Hematopoietic multipotent progenitor cell treated with erythropoietin and hydrocortisone succinate and interleukin-3 and kit ligand, for 15 days (in vitro differentiated cells): ENCODE measurements at places on chromosomes 7 and 10.

DNA sequence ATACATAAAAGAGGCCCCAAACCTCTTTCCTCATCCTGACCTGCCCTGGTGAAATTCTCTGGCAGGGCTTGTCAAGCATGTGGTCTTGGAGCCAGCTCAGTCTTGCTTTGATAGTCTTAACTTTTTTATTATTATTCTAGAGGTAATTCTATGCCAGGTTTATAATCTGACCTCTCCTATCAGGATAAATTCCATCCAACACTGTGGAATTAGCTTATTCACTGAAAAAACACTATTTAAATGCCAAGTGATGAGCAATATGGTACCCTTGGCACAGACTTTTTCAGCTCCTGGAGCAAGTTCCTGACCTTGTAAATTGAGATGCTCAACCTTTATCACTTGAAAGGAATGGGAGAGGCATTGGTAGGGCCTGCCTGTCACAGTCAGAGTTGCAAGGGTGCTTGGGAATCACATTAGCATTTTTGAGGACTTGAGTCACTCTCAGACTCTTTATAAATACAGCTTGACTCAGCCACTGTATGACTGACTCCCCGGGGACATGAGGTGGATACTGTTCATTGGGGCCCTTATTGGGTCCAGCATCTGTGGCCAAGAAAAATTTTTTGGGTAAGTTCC lies at the start of gene CPA4:
Gene CPA4 (plus strand): TSS at position 480 of the 576 bp plus-strand sequence. CDS start 20 bp downstream, at position 500.
- DNase-seq: no peak

DNA sequence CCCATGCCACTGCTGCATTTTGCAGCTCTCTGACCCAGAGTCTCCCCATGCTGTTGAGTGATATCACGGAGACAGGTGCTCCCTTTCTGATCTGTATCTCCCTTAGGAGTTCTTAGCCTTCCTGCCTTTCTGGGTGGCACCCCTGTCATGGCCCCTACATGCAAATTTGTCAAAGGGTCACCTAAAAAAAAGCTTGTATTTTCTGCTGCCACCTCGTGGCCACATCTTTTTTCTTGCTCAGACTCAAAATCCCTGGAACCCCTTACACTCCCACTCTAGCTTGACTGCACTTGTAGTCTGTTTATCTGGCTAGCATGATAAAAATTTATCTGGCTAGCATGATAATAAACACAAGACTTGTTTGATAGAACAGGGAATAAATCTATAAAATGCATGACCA lies 809.1 kb downstream of the SORCS1 start:
- DNase-seq: no peak

- no peak for DNase-seq
Observed at GRCh38 chr7:148265896-148266295, 324.7 kb upstream of the C7orf33 start.

DNA sequence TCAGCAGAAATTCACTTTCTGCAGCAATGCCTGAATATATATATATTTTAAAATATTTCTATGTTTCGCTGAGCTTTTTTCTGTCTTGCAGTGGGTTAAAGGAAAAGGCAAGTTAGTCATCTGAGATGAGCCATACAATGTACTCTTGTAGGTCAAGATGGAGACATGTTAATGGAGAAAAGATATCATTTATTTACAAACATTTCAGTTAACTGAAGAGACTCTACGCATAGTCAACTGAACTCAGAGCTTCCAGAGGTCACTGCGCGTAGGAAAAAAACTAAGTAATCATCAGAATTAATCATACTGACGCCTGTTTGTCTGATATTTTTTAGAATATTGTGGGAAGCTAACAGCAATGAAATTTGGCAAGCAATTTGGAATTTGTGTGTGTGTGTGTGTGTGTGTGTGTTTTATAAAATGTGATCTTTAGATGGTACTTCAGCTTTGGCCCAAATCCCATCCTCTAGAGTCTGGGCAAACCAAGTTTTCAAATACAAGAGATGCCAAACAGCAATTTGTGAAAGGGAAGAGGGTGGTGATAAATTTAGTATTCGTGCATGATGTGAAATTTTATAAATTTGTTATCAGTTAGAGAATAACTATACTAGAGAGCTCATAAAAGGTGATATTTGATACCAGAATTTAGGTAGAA lies 193.9 kb upstream of the AGR3 start:
- no peak for DNase-seq

DNA sequence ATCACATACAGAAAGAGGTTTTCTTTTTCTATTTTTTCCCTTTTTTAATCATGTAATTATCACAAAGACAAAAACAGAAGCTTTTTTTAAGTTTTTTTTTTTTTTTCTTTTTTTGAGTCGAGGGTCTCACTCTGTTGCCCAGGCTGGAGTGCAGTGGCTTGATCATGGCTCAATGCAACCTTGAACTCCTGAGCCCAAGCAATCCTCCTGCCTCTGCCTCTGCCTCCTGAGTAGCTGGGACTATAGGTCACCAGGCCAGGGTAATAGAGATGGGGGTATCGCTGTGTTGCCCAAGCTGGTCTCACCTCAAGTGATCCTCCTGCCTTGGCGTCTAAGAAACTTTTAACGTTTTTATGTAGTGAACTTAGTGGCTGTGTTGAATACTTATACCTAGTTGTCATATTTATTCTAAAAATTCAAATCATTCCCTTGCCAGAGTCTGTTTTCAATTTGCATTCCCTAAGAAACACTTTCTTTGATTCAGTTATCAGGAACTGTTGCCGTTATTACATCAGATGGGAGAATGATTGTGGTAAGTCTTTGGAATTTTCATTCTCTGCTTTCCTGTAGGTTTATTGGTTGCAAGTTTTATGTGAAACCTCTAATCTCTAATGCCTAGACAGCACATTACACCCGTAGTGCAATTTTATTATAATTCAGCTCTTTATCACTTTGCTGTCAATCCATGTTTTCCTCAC lies 1.3 kb downstream of the LSM8 start:
- DNase-seq: no peak

GRCh38 chr7:21538936-21539495 lies 3.8 kb upstream of the DNAH11 start:
- DNase-seq: no peak
